GM12865 (cell line): ENCODE measurements at places on chromosomes 13 and 19.

- no peak for DNase-seq
These were observed 18.2 kb upstream of the MEIS3 start for GRCh38 chr19:47437500-47437899.

DNA sequence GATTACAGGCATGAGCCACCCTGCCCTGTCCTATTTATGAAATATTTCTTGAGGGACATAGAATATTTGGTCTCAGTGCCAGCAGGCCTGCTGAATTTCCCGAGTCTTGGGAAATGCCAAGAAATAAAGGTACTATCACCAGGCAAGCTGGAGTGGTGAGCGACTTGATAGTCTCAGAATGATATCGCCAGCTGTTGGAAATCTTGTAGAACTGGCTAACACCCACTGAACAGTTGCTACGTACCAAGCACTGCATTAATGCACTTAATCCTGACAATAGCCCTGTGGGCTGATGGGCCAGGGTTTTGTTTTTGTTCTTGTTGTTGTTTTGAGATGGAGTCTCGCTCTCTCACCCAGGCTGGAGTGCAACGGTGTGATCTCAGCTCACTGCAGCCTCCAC lies 42.2 kb upstream of the MRI1 start:
- DNase-seq = no peak

DNA sequence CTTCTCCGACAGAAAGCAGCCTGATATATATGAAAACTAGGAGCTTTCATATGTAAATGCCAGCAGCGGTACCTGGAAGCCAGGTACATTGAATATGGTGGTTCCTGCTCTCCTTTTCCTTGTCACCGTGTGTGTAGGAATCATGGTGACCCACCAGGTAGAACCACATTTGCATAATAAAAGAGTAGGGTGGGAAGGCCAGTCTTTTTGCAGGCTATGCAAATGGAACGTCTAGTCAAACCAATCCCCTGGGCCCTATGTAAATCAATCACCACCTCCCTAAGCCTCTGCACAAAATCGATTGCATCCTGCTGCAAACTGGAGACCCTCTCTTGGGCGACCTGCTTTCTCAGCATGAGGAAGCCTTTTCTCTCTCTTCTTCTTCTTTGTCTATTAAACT lies 22.2 kb upstream of the ZNF181 start:
- no peak for DNase-seq

- DNase-seq = no peak
These were observed 13.5 kb downstream of the ATP7B start for GRCh38 chr13:51997641-51998330.

DNA sequence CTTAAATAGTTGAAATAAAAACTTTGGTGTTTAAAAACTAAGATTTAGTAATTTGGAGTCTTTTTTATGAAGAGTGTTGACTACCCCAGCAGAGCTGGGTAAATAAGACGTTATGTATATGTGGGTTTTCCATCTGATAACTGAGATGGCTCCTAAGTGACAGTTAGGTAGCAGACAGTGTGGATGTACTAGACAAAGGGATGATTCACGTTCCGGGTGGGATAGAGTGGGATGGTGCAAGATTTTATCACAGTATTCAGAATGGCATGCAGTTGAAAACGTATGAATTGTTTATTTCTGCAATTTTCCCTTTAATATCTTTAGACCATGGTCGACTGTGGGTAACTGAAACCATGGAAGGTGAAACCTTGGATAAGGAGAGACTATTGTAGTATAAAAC lies 50.4 kb downstream of the NAA16 start:
- no peak for DNase-seq

- no peak for DNase-seq
These were observed 8.0 kb downstream of the PDS5B start for GRCh38 chr13:32594157-32594738.

DNA sequence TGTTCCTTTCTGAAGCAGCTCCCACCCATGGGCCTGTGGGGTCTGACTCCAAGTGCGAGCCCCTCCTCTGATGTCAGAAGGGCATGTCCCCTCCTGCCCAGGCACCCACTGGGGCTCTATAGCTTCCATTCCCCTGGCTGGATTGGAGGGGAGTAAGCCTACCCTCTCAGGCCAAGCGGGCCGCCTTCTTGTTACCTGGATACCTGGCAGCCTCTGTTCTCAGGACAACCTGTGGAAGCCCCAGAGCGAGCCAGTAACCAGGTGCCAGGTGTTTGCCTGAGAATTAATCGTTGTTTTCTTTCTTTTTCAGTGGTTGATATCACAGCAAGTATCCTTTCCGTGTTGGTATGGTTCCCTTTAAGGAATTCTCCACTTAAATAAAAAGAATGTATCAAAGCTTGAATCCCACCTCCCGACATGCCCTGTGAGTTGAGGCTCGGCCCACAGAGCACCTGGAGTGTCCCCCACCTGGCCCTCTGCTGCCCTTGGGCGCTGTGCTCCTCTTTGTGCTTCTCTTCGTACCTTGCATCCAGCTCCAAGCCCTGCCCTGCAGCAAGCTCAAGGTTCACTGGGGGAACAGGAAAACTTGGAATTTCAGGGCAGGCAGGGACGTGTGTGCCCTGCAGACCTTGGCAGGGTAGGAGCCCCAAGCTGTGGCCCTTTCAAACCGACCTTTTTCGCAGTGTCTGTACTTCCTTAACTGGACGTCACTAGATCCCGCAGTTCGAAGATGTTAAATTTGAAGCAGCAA lies 15.0 kb downstream of the MAU2 start:
- no peak for DNase-seq
